AG08396 (cell line): ENCODE measurements at places on chromosomes 1 and 21.

DNA sequence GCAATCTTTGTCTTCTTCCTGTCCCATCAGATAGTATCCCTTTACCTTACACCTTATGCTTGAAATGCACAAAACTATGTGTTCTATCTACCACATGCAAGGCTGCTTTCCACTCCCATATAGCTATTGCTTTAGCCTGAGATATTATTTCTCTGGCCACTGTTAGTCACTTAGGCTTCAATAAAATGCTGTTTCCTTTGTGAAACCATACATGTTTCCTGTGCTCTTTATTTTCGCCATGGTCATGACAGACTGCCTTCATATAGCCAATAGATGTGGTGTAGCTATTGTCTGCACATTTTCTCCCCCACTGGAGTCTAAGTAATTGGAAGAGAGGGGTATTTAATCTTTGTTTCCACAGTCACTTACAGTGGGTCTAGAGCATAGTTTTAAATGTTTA lies 108.4 kb downstream of the GREM2 start:
- no peak for DNase-seq

DNA sequence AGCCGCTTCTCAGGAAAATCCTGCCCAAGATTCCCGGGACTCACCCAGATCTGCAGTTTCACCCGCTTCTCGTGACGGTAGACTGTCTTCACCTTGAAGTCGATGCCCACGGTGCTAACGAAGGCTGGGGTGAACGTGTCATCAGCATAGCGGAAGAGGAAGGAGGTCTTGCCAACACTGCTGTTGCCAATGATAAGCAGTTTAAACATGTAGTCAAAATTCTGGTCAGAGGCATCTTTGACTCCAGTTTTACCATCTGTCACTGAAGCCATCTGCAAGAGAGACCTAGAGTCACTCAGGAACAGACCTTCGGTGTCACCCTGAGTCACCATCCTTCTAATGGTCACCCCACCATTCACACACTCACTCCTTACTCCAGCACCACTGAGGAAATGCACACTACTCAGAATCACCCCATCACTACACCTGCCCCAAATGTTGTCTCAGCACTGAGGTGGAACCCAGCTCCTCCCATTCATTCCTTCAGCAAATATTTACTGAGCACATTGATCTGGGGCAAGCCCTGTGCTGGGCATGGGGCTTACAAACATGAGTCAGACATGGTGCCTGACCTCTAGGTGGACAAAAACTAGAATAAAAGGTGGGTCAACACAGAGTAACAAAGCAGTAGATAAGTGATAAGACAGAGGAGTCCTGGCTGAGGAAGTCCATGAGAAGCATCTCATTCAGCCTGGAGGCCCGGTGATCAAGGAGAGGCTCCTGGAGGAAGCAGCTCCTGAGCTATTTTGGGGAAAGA lies 13.5 kb downstream of the RAB3B start:
- DNase-seq = no peak

DNA sequence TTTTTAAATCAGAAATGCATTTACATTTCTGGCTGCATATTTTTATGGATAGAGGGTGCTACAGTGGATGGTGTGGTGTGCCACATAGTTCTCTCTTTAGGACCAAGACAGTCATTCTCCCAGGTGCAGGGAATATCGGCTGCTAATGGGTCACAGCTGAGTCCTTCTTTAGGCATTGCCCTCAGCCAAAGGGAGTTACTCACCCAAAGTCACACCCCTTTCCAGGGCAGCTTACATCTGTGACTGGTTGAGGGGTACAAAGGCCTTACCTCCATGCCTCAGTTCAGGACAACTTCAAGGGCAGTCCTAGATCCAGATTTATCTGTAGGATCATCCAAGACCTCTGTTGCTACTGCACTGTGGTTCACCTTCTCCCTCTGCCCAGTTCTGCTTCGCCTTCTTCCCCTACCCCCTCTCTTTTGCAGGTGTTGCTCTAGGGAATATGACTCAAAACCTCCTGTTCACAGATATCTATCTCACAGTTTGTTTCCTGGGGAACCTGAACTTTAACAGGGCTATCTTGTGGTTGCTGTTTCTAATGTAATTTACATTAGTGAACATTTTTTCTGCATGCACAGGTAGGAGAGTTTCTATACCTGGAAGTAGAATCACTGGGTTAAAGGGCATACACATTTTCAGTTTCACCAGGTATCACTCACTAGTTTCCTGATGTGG lies 413.9 kb downstream of the RPS6KC1 start:
- no peak for DNase-seq

DNA sequence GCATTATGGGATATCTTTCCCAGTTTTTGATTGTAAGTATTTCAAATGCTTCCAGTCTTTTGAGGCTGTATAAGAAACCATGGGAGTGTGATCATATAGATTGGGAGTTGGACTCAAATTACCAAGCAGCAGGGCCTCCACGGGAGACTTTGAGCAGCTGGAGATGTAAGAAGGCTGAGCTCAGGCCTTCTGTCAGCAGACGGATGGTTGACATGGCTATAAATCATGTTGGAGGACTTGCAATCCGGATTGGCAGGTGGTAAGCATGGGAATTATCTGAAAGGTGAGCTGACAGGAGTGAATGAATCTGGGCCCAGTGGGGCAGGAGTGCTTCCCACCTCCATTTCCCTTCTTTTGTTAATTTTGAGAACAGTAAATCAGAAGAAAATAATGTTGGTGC lies 83.2 kb upstream of the PPM1J start:
- DNase-seq = no peak

GRCh38 chr1:39957299-39958015 lies 2.5 kb downstream of the MFSD2A start:
- no peak for DNase-seq

GRCh38 chr1:152777510-152778137 lies 2.7 kb downstream of the LCE1F start:
- DNase-seq = peak; percentile 51

DNA sequence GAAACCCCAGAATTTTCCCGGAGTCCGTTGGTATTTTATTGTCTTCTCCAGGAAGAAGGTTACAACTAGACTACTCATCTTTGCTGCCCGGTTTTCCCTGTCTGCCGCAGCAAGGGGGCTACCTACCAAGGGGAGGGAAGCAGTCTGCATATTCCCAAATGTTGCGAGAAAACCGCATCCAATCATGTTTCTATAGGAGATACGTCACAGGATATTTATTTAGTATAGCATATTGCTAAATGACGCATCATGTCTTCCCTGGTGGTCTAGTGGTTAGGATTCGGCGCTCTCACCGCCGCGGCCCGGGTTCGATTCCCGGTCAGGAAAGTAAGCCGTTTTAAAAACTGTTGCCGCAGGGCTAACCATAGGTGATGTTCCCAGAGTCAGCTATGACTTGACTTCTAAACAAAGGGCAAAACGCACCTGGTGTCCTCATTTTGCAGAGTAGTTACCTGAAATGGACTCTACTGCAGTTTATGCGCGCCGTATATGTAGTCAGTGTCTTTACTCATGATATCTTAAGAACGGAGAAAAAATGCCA lies 15.2 kb upstream of the ZNF692 start:
- peak; percentile 50 for DNase-seq
